Endothelial cell of umbilical vein (primary cell): ENCODE measurements at places on chromosomes 5 and 9. TPM values are rescaled to one million over a fixed set of nuclear protein-coding genes. Genes with fewer than 3 reads are reported as not detected.

DNA sequence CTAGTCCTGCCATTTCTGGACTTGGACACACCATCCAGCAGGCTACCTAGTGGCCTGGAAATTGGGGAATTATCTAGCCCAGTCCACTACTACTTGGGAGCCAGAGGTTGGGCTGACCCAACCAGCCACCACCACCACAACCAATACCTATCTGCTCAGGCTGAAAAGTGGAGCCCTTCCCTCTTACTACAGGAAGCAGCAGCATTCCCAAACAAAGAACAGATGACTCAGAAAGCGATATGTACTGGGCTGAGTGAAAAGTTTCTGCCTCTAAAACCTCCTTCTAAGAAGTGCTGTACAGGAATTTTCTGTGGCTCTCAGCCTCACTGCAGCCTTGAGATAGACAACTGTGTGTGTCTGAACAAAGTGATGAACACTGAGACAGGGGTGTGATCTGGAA lies 279.4 kb downstream of the CDH10 start:
- no peak for DNase-seq

GRCh38 chr9:120869726-120870125 lies 7.3 kb downstream of the PHF19 start:
- DNase-seq = no peak

DNA sequence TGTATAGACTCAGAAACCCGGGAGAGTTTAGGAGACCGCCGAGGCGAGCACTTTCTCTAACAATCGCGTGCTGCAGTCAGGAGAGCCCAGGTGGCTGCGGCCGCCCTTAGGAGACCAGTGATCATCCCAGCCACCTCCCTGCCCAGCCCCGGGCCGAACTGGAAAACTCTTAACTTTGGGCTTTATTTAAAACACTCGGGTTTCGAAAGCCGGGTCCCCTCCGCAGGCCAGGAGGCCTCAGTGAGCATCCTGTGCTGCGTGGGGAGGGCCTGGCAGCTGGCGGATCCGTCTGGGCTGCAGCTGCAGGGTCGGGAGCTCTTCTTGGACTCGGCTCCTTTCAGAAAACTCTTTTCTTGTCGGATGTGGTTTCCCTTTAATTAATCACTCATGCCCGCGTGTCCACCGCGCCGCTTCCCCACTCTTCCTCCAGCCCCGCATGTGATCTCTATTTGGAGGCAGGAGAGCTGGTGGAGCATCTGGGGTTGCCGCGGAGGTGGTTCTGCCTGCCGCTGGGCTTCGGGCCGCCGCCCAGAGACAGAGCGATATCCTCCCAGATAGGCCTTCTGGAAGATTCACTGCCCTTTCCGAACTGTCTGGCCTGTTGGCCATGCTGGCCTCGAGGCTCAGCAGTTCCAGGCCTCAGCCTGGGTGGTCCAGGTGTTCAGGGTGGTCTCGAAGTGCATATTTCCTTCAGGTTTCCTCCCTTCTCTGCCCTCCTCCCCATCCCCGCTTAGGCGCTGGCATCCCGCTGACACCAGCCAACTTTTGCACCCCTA lies 59.5 kb downstream of the TMEM174 start:
- no peak for DNase-seq

DNA sequence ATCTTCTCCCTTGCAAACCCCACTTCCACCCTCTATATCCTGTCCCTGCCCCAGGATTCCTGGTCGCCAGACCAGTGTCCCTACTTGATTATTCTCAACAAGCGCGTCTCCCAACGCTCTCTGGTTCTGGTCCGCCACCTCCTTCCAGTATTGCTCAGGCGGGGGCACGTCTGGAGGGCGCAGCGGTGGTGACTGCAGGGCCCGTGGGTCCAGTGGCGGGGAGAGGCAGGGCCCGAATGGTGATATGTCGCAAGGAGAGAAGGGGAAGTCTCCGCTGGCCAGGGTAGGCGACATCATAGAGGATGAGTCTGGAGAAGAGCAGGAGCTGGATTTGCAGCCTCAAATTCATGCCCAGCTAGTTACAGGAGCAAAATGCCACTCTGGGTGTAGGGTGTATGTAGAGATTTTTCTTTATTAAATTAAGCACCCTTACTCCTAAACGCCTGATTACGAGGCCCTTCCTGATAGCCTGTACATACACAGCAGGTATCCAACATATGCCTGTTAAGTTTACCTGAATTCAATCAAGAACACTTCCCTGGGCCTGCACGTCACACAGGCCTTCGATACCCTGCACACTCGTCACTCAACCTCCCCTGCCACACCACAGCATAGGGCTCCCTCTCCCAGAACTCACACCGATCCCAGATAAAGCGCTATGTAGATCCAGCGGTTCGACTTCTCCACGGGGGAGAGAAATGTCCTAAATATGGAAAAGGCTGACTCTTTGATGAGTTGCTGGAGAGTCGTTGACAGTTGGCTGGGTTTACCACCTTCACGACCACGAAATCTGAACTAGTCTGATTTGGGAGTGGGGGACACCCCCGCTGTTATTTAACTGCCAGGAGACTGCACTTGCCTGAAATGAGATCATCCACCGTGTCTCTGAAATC lies 4.8 kb downstream of the MCIDAS start:
- no peak for DNase-seq

GRCh38 chr5:42807722-42808447 lies 3.8 kb downstream of the SELENOP start:
- no peak for DNase-seq

DNA sequence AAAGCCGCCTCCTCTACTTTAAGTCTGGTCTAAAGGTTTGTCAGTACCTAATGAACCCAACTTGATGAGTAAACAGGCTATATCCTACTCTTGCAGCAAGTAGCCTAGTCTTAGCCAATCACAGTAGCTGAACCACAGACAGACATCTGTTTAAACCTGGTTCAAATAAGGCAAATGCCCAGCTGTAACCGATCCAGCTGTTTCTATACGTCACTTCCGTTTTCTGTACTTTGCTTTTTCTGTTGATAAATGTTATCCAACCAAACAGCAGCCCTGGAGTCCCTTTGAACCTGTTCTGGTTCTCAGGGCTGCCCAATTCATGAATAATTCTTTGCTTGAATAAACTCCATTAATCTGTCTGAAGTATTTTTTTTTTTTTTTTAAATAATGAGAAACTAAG lies 76.9 kb upstream of the EQTN start:
- no peak for DNase-seq

- peak; percentile 93 for DNase-seq
These were observed 184.8 kb downstream of the PBX3 start for GRCh38 chr9:125932012-125932411.

- DNase-seq = peak; percentile 48
These were observed 853 bp downstream of the DCP2 start for GRCh38 chr5:112977440-112977861.

DNA sequence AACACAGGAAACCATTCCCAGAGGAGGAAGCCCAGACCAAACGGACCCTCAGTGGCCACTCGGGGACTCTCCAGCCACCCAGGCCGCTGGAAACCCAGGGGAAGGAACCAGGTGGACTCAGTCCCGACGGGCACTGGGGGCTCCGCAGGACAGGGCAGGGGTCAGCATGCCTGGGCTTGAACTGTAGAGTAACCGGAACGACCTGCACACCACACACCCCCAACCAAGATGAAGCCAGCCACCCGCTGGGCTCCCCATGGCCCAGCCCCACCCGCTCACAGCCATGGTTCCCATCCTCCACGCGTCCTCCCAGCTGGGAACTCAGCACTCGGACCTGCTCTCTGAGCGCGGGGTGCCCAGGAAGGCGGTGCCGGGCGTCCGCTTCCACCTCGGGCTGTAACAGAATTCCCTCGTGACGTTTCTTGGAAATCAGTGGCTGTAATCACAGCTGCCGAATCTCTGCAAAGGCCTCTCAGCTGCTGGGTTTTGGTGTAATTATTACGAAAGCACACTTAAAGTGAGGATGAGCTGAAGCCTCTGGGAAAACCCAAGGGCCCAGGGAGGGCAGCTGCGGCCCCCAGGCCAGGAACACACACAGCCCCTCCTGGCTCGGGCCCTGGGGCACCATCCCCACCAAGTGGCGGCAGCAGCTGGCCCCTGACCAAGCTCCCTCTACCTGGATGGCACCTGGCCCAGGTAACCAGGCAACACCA lies 13.8 kb downstream of the NACC2 start:
- no peak for DNase-seq

- DNase-seq = no peak
These were observed 10.8 kb downstream of the DMAC1 start for GRCh38 chr9:7788772-7789171.

DNA sequence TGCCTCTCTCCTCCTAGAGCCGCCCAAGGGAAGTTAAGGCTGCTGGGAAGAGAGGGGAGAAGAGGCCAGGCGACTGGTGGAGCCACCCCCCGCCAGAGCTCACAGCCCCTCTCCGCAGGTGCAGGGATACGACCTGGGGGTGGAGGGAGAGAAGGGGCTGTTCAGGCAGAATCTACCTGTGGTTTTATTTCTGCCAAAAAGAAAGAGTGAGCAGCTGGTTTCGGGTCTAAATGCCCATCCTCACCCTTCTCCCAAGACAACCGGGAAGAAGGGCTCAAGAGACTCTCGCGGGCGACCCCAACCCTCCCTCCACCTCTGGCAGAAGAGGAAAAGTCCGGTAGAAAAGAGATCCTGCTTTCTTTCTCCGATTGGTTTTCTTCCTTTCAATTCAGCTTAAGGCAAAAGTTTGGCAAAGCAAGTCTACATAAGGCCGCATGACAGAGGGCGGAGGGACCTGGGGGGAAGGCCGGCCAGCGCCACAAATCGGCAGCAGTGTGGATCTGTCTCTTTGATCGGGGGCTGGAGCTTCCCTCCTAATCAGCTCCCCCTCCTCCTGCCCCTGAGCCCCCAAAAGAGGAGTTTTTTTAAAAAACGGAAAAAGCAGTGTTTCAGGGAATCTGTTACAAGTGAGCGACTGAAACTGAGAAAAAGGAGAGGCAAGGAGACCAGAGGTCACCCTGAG lies 16.3 kb downstream of the FAM78A start:
- DNase-seq = no peak

DNA sequence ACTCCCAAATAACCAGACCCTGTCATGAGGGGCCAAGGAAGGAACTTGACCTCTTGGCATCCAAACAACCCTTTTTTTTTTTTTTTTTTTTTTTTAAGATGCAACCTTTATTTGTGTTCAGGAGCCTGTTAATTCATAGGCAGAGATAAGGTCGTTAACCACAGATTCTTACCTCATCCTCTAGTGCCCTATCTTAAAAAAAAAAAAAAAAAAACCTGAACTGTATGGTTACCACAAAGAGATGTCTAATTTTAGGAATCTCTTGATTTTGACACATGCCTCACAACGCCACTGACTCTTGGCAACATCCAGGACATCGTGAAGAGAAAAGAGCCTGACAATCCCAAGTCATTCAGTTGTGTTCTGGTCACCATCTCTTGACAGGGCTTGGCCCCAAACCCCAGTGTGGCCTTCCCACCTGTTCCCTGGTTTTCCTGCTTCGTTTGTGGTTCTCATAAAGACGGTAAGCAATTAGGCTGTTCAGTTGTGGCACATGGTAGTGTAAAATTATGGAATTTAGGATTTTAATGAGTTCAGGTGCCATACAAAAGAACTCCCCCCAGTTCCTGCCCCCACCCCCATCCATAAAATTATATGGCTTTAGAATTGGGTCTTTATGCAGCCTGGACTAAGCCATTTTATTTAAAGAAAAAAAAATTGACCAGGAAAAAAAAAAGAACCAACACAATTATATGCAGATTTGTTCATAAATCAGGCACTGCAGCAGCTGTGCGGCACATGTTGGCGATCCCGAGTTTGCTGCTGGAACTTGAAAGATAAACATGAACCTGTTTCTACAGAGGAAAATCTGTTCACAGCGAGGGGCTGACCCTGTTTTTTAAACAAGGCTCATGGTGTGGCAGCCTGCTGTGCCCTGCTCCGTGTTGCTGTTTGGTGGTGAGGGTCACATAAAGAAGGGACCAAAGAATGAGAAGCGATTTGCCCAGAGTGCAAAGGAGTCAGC lies 267.8 kb upstream of the CLINT1 start:
- DNase-seq = no peak

GRCh38 chr5:36111238-36111637 lies 40.4 kb downstream of the LMBRD2 start:
- no peak for DNase-seq

DNA sequence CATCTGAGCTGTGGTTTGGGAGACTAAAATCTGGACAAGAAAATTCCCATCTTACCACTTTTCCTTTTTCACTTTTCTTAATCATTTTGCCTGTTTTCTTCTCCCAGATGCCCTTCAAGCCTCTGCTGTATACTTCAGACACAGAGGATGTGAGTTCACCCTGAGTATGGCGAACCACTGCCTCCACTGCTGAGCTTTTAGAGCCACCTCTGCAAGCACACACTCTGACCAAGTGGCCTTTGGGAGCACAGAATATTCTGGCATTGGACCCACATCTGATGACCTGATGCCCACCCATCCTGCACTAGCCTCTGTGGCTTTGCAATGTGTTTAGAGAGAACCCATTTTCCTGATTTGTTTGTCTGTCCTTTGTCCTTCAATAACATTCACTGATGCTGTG lies 32.5 kb downstream of the TERT start:
- no peak for DNase-seq

GRCh38 chr5:122845229-122846050 lies at the start of gene SNX24:
SNX24 (plus strand) TSS chr5:122845613; CDS start chr5:122845634, 21 bp downstream.
- peak; percentile 71 for DNase-seq

- DNase-seq = no peak
These were observed 14.9 kb downstream of the FAM163B start for GRCh38 chr9:133594310-133594709.

- DNase-seq = no peak
These were observed 427.7 kb downstream of the CDK5RAP2 start for GRCh38 chr9:120152295-120152694.

DNA sequence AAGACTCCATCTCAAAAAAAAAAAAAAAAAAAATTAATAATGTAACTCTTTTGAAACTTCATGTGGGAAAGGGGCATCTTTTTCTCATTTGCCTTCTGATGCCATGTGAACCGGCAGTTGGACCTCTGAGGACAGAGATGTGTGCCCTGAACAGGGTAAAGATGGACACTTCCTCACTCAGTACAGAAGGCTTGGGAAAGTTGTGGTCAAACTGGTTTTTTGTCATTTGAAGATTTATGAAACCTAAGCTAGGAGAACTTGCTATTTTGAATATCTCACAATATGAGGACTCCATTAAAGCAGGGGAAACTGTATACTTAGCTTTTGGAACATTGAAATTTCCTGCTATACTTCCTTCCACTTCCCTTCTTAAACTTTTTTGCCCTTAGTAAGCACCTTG lies 147.5 kb upstream of the ALDH1B1 start:
- no peak for DNase-seq

DNA sequence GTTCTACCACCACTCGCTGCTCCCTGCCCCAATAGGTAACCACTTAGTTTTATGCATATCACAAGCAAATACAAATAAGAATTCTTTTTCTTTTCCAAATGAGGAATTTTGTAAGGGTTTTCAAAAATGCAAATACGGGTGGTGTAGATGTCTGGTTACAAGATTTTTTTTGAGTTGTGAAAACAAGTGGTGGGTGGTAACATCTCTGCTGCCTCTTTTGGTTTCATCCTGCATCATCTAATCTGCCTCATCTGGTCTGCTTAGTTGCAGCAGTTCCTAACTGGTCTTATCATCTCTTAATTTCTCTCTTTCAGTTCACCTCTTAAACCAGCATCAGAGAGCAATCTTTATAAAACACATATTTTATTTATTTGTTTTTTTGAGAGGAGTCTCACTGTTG lies 5.3 kb downstream of the NFX1 start:
- no peak for DNase-seq

The SLC34A1 gene
- not detected in 2 replicates for total RNA-seq

The CSF2 gene
- total RNA-seq = not detected in 2 replicates

The CAMK4 gene
- 5.4 and 8.2 TPM in 2 replicates for total RNA-seq

The KCNMB1 gene
- 0.29 TPM in 1 of 2 replicates, not detected in the other for total RNA-seq

The MAPK9 gene
- 34.8 and 38.0 TPM in 2 replicates for total RNA-seq

The BTNL9 gene
- 0.13 TPM in 1 of 2 replicates, not detected in the other for total RNA-seq

The ECSCR gene
- total RNA-seq = 365 and 377 TPM in 2 replicates

The PDE8B gene
- not detected in 2 replicates for total RNA-seq

The CORO2A gene
- 0.30 and 0.53 TPM in 2 replicates for total RNA-seq

The MAT2B gene
- 93.1 and 101 TPM in 2 replicates for total RNA-seq

The OSMR gene
- 12.8 and 19.7 TPM in 2 replicates for total RNA-seq

The SHISAL2B gene
- not detected in 2 replicates for total RNA-seq
